ENCODE measurements at places on chromosomes 3 and 15.

DNA sequence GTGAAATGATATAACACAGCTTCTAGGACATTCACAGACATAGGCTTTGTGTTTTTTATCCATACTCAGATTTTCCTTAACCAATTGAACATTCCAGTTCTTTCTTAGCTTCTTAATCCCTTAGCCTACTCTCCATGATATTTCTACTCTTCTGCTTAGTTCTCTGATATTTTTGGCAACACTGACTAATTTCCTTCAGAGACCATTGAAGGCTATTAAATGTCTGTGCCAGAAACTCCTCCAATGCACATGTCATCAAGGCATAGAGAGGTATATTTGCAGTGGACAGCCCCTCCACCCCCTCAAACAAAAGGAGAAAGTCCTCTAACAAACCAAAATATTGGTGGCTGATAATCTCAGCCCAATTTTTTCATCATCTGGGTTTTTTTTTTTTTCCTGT lies 105.9 kb upstream of the TSC22D2 start:
- DNase-seq = no peak

DNA sequence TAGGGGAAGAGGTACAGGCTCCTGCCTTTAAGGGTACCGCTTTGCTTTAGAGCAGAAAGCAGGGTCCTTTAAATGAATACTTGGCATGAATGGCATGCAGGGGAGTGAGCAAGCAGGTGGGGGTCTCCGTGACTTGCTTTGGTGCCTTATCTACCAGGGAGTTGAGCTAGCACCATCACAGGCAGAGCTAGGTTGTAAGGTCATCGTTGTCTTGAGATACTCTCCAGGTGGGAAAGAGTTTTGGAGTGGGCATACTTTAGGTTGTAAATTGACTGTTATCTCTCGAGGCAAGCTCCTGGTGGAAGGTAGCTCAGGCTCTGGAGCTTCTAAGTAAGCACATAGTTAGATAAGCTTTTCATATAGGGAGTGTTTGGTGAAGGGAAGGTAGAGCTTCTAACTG lies 5.6 kb downstream of the GASK1A start:
- DNase-seq = no peak

- no peak for DNase-seq
These were observed 58.2 kb downstream of the SETD5 start for GRCh38 chr3:9455596-9456131.

DNA sequence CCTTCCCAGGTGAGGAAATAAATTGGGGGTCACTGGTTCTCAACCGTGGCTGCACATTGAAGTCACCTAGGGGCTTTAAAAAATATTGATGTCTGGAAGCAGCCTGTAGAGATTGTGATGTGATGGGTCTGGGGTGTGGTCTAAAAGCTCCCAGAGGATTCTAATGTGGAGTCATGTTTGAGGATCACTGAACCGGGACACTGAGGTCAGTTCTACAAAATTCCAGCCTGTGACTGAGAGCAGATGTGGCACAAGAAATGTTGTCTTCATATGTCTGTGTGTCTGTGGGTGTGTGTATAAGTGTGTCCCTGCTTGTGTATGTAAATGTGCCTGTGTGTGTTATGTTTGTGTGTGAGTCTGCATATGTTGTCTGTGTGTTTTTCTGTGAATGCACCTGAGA lies 79.9 kb downstream of the TLE3 start:
- no peak for DNase-seq

- no peak for DNase-seq
These were observed 110.9 kb upstream of the LYSMD4 start for GRCh38 chr15:99844150-99844549.

DNA sequence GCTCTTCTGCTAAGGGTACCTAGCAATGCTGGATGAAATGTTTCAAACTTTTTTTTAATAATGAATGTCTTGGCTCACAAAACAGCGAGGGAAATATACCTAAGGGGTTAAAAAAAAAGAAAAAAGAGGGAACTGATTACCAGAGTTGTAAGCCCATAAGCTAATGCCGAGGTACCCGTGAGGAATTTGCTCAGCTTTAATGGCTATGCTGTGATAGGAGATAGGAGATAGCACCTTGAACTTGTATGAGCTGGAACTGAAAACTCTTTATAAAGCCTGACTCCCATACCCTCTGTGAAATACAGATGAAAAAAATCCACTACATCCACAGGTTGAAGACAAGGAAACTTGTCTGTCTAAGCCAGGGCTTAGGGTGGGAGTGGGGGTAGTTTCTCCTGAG lies 13.9 kb downstream of the GRAMD1C start:
- DNase-seq = no peak

- DNase-seq = no peak
These were observed 9.2 kb downstream of the CCRL2 start for GRCh38 chr3:46416125-46416810.

DNA sequence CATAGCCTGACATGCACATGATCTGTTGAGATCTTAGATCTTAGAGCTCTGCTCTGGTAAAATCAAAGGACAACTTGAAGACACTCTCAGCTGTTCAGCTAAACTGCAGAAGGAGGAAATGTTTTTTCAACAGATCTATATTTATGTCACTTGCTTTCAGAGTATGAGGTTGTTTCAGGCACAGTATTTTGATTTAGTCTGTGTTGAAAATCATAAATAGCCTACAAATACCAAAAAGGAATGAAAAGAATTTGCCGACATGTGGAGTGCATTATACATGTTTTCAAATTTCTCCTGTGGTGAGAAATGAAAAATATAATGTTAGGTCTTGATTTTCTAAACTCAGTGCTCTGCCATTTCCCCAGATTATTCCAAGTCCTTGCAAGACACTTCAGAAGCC lies 1118.4 kb downstream of the TBL1XR1 start:
- DNase-seq = no peak

GRCh38 chr15:33152502-33153109 lies 41.9 kb downstream of the FMN1 start:
- DNase-seq = no peak

GRCh38 chr3:142618917-142619461 lies 22.8 kb downstream of the PLS1 start:
- no peak for DNase-seq

DNA sequence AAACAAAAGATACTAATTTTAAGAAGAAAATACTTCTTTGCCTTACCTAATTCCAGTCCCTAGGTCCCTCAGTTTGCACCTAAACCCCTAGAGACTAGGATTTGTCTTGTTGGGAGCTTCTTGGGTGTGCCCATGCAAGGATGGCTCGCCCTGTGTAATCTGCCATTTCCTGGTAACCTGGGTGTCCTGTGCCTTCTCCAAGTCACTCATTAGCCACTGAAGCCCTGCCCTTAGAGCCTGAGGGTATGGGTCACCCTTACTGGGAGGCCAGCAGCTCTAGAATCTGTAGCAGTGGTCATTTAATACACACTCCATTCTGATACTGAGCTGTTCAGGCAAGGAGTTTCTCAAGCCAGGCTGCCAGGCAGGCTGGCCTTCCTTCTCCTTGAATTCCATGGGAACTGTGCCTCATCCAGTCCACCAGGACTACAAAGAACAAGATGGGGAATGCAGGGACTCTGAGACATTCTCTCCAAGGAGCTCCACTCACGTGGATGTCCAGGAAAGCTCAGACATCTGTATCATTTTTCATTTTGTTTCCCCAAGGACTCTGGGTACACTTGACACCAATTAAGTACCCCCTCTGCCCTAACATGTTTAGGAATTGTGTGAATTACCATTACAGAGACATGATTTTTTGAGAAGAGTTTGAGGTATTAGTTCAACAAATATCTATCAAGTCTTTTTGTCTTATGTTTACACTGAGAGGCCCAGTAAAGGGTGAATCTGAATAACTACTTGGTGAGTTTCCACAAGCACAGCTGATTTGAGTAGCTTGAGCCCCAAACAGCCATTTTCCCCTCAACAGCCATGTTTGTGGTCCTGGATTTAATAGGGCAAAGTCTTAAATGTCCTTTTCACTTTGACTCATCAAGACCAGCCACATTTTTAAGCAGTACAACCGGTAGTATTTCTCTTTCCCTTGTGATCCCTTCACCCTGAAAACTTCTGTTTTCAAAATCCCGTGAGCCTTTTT lies 52.6 kb downstream of the ARNT2 start:
- DNase-seq = no peak

DNA sequence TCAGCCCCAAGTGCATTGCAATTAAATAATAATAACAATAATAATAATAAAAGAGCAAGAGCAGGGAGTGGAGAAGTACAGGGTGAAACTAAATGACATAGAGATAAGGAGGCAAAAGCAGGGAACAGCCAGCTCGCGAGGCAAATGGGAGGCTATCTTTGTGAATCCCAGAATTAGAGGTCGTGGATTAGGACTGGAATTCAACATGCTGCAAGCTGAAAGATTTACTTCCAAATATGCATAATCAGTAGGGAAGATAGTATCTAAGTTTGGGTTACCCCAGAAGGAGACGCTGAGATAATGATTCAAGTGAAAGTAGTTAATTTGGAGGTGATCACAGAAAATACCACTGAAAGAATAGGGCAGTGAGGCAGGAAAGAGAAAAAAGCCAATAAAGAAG lies 119.4 kb upstream of the UBE2E2 start:
- no peak for DNase-seq

DNA sequence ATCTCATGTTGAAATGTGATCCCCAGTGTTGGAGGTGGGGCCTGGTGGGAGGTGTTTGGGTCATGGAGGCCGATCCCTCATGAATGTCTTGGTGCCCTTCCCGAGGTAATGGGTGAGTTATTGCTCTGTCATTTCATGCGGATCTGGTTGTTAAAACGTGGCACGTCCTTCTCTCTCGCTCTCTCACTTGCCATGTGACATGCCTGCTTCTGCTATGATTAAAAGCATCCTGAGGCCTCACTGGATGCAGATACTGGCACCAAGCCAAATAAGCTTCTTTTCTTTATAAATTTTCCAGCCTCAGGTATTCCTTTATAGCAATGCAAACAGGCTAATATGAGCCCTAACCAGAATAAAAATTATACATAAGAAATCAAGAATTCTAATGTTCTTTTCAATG lies 31.7 kb upstream of the HACD2 start:
- DNase-seq = no peak

DNA sequence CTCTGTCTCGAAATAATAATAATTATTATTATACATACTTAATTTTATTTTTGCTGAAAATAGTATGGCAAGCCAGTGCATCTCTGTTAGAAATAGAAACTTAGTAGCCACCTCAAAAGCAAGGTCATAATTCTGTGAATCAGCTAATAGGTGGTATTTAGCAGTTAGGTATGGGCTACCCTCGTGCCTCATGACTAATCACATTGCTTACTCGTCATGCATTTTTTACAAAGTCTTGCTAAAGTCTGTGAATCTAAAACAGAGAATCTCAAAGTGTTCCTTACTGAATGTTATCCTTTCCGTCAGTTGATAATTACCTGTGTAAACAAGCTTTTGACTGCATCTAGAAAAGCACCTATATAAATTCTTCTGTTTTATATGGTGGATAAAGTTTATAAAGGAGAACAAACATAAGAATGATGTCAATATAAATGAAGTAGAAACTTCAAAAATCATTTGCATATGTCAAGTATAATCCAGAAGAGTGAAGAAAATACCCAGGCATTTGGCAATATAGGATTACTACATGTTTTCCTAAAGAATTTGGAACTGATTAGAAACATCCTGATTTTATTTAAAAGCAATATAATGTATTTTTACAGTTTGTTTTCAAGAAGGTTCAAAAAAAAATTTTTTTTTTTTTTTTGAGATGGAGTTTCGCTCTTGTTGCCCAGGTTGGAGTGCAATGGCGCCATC lies 6.2 kb downstream of the PPARG start:
- no peak for DNase-seq

DNA sequence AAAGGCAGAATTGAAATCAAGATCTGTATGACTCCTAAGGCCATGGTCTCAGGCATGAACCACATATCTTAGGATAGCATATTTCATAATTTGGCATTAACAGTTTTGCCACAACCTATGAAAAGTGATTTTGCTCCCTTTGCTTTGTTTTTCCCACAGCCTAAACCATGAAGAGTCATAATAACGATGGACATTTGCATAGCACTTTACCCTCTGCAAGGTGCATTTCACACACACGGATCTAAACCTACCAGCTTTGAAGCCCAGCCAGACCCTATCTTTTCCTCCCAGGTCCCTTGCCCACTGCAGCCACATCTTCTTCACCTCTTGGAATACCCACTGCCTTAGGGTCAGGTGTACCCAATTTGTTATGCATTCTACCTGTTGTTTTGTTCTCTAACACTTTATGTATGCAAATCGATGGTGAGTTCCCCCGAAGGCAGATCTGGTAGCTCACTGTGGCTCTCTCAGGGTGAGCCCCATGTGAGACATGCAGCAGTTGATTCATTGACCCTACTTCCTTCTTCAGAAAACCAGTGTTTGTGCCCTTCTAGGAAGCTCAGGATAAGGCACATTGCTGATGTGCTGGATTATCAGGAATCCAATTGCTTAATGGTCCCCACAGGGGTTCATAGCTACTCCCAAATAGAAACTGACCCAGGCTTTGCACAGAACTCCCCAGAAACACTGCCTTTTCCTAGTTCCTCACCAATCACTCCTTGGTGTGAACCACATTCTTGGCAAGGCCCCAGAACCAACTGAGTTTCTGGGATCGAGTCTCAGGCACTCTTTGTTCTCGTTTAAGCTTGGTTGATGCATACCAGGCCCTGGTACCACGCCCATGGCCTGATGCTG lies 8.7 kb downstream of the ARHGAP31 start:
- DNase-seq = no peak

- DNase-seq = no peak
These were observed 43.7 kb upstream of the GNB5 start for GRCh38 chr15:52234596-52235541.

GRCh38 chr3:132232231-132232792 lies 84.9 kb upstream of the ACP3 start:
- DNase-seq = no peak

GRCh38 chr15:92848852-92849598 lies 51.1 kb upstream of the CHD2 start:
- DNase-seq = no peak

- no peak for DNase-seq
These were observed 72.6 kb upstream of the CTXND1 start for GRCh38 chr15:80324545-80325080.

DNA sequence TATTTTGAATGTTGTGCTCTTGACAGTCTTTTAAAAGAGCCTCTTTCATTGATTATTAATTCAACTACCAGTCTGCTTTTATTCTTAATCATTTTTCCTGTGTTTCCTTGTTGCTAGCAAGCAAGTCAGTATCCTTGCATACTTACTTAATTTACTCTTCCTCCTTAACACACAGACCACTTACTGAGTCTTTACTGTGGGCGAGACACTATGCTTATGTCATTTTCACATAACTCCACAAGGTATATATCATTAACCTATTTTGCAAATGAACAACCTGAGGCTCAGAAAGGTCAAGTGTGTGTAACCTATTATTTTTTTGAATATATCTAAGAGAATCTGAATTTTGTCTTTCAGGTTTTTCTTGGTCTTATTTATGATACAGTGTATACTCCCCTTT lies 130.9 kb downstream of the WDR76 start:
- no peak for DNase-seq

DNA sequence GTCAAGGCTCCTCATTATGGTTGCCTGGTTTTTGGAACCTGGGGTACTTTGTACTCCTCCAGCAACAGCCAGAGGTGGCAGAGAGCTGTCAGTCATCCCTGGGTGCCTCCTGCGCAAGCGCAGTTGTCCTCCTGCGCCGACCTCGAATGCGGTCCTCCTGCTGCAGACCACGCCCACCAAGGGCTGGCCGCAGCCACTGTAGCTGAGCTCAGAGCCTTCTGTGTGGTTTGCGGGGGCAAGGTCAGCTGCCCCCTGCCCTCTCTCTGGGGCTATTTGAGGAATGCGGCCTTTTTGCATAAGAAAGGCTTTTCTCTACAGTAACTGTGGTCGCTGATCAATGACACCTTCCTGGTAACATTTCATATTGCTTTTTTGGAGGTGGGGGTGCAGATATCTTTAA lies 131.3 kb upstream of the SNRPN start:
- peak; percentile 62 for DNase-seq
